ENCODE measurements at places on chromosomes 2 and 18. TPM values are rescaled to one million over a fixed set of nuclear protein-coding genes. Genes with fewer than 3 reads are reported as not detected.

- no peaks in the 10 kb centered on the region for H3K27me3 ChIP-seq
- H3K36me3 ChIP-seq = no peaks in the 10 kb centered on the region
- H3K27ac ChIP-seq = no peak overlapping the region
- DNase-seq = no peak
- no peak overlapping the region for H3K4me3 ChIP-seq
- H3K4me1 ChIP-seq = no peaks in the 10 kb centered on the region
Measured at GRCh38 chr2:40416486-40416885, 35.4 kb downstream of the SLC8A1 start.

The CHAC2 gene
- total RNA-seq = 3.4 TPM

The POLR1B gene
- total RNA-seq = 26.9 TPM

GRCh38 chr18:3110034-3110752 lies 97.2 kb upstream of the LPIN2 start:
- no peak overlapping the region for H3K27ac ChIP-seq
- no peaks in the 10 kb centered on the region for H3K4me1 ChIP-seq
- no peak overlapping the region for H3K4me3 ChIP-seq
- no peaks in the 10 kb centered on the region for H3K27me3 ChIP-seq
- DNase-seq = no peak
- no peaks in the 10 kb centered on the region for H3K36me3 ChIP-seq

- no peak overlapping the region for H3K4me3 ChIP-seq
- no peaks in the 10 kb centered on the region for H3K36me3 ChIP-seq
- no peak for DNase-seq
- no peaks in the 10 kb centered on the region for H3K4me1 ChIP-seq
Measured at GRCh38 chr2:188627471-188627870, 335.8 kb downstream of the GULP1 start.

- H3K4me3 ChIP-seq = peak within 1 kb of the TSS; percentile 71
- H3K36me3 ChIP-seq = no peaks in the 10 kb centered on the region
- peak; percentile 72 for DNase-seq
- H3K27ac ChIP-seq = peak within 1 kb of the TSS; percentile 82
Measured at GRCh38 chr2:196592911-196593881, 46.3 kb upstream of the CCDC150 start.

GRCh38 chr18:22013993-22014392 lies 155.4 kb upstream of the GATA6 start:
- H3K36me3 ChIP-seq = no peaks in the 10 kb centered on the region
- H3K27me3 ChIP-seq = no peaks in the 10 kb centered on the region
- no peaks in the 10 kb centered on the region for H3K4me1 ChIP-seq
- no peak overlapping the region for H3K4me3 ChIP-seq
- H3K27ac ChIP-seq = no peak overlapping the region

DNA sequence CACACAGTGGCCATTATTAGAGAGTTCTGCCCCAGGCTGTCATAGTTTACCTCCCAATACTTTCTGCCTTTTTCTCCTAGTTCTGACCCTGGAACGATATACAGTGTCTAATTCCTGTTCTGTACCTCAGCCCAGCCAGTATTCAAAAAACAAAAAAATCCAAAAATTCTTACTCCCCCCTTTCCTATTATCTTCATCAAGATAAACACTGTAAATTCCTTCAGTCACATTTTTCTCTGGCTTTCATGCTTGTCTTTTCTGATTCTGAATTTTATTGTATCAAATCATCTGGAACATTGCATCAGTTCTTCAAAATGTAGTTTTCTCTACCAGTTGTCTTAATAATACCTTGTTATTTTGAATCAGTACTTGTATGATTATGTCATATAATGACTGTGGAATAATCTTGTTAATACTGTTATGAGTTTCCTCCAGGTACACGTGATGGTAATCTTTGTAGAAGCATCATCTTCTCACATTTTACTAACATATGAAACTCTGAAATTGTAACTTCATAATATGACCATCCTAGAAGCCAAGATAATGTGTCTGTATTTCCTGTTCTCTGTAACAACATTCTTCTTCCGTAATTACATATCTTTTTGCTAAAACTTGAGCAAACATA lies 79.0 kb upstream of the NOSTRIN start:
- H3K27me3 ChIP-seq = no peaks in the 10 kb centered on the region
- no peak overlapping the region for H3K4me3 ChIP-seq
- H3K36me3 ChIP-seq = no peaks in the 10 kb centered on the region

DNA sequence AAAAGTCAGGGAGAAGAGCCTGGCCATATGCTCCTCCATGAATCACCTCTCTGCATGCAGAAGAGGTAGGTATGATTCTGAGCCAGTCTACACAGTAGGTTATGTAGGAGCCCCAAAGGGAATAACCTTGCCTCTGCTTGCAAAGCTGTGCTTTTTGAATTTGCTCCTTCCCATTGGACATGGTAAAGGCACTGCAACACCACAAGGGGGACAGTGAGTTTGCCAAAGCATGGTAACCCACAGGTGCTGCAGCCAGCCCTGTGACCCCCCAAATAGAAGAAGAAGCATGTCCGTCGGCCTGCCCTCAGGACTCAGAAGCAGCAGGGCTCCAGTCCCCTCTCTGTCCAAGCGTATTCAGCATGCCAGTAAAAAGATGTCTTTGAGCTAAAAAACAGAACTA lies 51.0 kb upstream of the BCL2L11 start:
- no peak for DNase-seq
- no peaks in the 10 kb centered on the region for H3K4me1 ChIP-seq
- H3K27me3 ChIP-seq = no peaks in the 10 kb centered on the region
- H3K36me3 ChIP-seq = peaks cover 3% of the 10 kb centered on the region

DNA sequence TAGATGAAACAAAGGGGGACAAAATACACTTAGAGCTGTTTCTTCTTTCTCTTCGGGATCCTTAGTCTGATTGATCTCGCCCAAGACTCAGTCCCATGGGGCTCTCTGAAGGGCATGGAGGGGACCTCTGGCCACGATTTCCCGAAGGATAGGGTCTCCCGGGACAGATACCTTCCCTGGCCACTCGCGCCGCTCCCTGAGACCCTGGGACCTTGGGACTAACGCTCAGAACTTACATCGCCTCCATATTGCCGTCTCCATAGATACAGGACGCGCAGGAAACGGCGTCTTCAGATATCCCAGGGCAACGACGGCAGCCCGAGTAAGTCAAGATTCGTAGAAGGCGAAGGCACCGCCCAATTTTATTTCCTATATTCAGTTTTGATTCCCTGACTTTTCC lies at the start of gene CFAP65:
CFAP65 (minus strand) TSS at position 265 of the 400 bp plus-strand sequence. CDS start 2,468 bp downstream, outside the sequence.
- H3K4me1 ChIP-seq = no peaks in the 10 kb centered on the region
- no peak within 1 kb of the TSS for H3K27ac ChIP-seq
- peak; percentile 83 for DNase-seq
- H3K36me3 ChIP-seq = no peaks in the 10 kb centered on the region
- no peaks in the 10 kb centered on the region for H3K27me3 ChIP-seq

GRCh38 chr2:8281950-8282857 lies 399.7 kb upstream of the ID2 start:
- no peak overlapping the region for H3K27ac ChIP-seq
- H3K36me3 ChIP-seq = no peaks in the 10 kb centered on the region
- H3K4me3 ChIP-seq = no peak overlapping the region

DNA sequence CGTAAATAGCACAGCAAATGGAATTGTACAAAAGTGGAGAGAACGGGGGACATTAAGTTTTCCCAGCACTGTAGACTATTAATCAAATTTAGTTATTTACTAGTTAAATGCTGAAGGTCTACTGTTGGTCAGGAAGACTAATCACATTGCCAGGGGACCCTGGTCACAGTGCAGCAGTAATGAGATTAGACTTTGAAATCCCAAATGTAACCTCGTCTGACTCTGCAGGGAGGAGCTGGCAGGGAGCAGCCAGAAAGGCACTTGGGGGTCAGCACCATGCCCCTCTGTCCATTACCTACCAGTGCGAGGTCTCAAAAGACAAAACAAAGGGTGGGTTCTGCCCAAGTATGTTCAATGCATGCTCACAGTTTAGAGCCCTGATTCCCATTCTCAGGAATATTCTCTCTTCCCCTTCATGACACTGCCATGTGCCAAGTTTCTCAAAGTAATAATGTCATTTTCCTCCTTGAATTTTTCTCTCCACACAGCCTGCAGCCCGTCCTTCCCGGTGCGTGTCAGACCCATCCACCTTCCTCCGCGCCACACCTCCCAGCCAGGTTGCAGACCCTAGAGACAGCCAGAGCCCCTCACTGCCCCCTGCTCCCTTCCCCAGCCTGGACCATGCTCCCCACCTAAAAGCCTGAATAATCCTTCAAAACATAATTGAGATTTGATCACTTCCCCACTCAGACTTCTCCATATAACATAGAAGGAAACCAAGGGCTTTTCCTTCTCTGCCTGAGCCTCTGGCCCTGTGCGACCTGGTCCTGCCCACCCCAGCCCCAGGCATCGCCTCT lies 52.5 kb downstream of the TMEM18 start:
- H3K36me3 ChIP-seq = no peaks in the 10 kb centered on the region
- no peak for DNase-seq
- H3K4me3 ChIP-seq = no peak overlapping the region
- no peak overlapping the region for H3K27ac ChIP-seq
- H3K27me3 ChIP-seq = no peaks in the 10 kb centered on the region

GRCh38 chr2:152058655-152059054 lies 40.2 kb downstream of the CACNB4 start:
- no peak overlapping the region for H3K4me3 ChIP-seq
- H3K4me1 ChIP-seq = peaks cover 7% of the 10 kb centered on the region
- no peak for DNase-seq
- no peaks in the 10 kb centered on the region for H3K36me3 ChIP-seq
- no peak overlapping the region for H3K27ac ChIP-seq

The YPEL5 gene
- 131 TPM for total RNA-seq

The COA5 gene
- total RNA-seq = 47.7 TPM

DNA sequence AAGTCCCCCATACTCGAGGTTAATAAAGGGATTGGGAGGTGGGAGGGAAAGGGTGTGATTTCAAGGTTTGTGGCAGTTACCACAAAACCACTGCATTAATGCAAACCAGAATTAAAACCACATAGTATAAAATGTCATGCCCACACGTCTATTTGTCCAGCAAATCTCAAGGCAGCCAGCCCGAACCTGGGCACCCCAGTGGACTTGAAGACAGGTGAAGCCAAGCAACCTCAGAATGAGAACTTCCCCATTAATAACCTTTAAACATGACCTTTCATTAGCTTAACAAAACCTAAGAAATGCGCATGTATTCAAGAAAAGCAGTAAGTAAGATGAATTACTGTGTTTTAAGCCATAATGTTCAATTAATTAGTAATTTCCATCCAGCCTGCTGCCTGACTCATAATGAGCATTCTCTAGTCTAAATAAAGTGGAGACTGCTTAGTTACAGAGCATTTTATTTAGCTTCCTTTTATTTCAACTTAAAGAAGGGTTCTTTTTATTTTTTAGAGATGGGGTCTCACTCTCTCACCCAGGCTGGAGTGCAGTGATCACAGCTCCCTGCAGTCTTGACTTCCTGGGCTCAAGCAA lies 229.6 kb downstream of the FAM210A start:
- no peak overlapping the region for H3K4me3 ChIP-seq
- peaks cover 6% of the 10 kb centered on the region for H3K4me1 ChIP-seq
- no peaks in the 10 kb centered on the region for H3K27me3 ChIP-seq
- H3K27ac ChIP-seq = no peak overlapping the region

DNA sequence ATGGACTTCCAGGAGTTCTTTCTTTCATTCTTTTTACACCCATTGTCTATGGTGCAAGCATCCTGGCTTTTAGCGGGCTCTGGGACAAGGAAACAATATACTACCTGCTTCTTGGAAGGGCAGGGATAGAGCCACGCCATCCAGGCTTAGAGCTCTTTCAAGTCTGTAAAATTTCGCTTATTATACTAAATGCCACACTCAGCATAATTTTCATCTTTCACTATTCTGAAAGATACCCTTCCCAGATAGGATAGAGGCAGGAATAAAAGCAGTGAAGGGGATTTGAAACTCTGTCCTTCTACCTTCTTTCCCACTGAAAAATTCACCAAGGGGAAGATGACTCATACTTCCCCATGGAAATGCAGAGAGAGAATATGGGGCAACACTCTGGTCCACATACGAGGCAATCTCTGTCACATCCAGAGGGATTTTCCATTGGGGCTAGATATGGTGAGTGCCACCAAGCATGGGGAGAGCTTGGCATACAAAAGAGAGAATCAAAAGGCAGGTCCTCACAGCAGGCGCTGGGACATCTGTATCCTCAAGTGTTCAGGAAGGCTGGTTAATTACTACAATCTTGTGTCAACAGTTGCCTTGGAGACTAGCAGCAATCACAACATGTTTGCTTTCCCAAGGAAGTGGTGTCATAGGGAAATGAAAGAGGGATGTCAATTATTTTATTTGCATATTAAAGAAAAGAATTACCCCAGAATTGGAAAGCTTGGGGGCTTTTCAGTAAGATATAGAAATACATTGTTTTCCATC lies 127.6 kb downstream of the TDRD15 start:
- no peak overlapping the region for H3K27ac ChIP-seq
- no peak for DNase-seq
- H3K36me3 ChIP-seq = no peaks in the 10 kb centered on the region
- no peaks in the 10 kb centered on the region for H3K27me3 ChIP-seq
- peaks cover 4% of the 10 kb centered on the region for H3K4me1 ChIP-seq

- DNase-seq = peak; percentile 83
- H3K4me3 ChIP-seq = no peak overlapping the region
- no peaks in the 10 kb centered on the region for H3K27me3 ChIP-seq
Measured at GRCh38 chr18:63131106-63131958, 188.2 kb downstream of the BCL2 start.

- peaks cover 3% of the 10 kb centered on the region for H3K4me1 ChIP-seq
- no peak overlapping the region for H3K4me3 ChIP-seq
- H3K27ac ChIP-seq = no peak overlapping the region
- no peak for DNase-seq
Measured at GRCh38 chr2:152508446-152508845, 173.5 kb downstream of the FMNL2 start.

- peaks cover 15% of the 10 kb centered on the region for H3K4me1 ChIP-seq
- H3K27me3 ChIP-seq = no peaks in the 10 kb centered on the region
- no peak for DNase-seq
- H3K36me3 ChIP-seq = no peaks in the 10 kb centered on the region
Measured at GRCh38 chr2:159084384-159085370, 116.2 kb downstream of the TANC1 start.

DNA sequence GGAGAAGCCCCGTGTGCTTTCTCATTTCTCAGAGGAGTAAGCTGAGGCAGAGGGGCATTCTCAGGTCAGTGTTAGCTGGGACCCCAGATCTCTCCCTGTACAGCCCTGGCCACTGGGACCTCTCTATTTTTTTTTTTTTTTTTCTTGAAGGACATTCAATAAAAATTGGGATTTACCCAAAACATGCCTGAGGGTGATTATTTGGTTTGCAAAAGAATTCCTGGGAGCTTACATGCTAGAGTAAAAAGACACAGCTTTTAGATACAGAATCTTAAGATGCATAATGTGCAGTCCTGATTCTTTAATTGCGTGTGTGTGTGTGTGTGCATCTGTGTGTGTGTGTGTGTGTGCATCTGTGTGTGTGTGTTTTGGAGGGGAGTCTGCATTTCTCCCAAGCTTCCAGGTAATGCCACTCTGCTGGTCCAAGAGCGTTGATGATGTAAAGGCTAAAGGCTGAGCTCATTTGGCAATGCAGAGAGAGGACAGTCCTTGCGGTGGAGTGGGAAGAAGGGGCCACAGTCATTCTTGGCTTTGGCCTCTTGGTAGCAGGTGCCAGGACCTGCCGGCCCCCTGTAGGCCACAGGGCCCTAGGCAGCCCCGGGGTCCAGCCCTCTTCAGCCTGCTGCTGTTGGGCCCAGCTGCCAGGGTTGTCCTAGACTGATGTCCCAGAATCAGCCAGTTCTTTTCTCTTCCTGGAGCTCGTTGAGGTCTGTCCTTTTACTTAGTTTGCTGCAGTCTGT lies 74.1 kb upstream of the MCFD2 start:
- peak overlapping the region; percentile 81 for H3K27ac ChIP-seq
- H3K36me3 ChIP-seq = no peaks in the 10 kb centered on the region
- no peak for DNase-seq
- peaks cover 67% of the 10 kb centered on the region for H3K4me1 ChIP-seq

- no peak for DNase-seq
- H3K27me3 ChIP-seq = no peaks in the 10 kb centered on the region
- H3K27ac ChIP-seq = no peak overlapping the region
- peaks cover 6% of the 10 kb centered on the region for H3K4me1 ChIP-seq
- H3K36me3 ChIP-seq = no peaks in the 10 kb centered on the region
Measured at GRCh38 chr2:157866202-157866601, 9.9 kb downstream of the ACVR1 start.
